NCI-H1930 (cell line): ENCODE measurements at places on chromosomes 2 and 18.
A peak's percentile ranks its signal among the peaks of the same experiment; 100 is the strongest.

DNA sequence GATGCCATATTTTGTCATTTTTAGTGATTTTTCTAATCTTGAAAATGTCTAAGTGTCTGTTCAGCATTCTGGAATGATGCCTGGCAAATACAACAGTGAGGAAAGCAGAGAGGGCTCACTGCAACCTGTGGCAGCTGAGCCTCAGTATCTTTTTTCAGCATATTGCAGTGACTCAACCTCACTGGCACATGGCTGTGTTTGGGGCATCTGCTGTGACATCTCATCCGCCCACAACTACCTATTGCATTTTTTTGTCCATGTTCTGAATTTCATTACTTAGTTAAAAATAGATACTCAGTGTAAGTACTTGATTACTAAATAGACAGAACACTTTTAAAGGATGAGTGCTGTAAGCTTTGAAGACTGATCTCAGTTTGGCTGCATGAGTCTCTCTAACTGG lies 10.7 kb downstream of the BABAM2 start:
- DNase-seq, result no peak

GRCh38 chr2:101063352-101064124 lies 61.4 kb downstream of the RPL31 start:
- DNase-seq, result no peak

GRCh38 chr18:55635439-55635838 lies 47.4 kb upstream of the TCF4 start:
- no peak for DNase-seq

DNA sequence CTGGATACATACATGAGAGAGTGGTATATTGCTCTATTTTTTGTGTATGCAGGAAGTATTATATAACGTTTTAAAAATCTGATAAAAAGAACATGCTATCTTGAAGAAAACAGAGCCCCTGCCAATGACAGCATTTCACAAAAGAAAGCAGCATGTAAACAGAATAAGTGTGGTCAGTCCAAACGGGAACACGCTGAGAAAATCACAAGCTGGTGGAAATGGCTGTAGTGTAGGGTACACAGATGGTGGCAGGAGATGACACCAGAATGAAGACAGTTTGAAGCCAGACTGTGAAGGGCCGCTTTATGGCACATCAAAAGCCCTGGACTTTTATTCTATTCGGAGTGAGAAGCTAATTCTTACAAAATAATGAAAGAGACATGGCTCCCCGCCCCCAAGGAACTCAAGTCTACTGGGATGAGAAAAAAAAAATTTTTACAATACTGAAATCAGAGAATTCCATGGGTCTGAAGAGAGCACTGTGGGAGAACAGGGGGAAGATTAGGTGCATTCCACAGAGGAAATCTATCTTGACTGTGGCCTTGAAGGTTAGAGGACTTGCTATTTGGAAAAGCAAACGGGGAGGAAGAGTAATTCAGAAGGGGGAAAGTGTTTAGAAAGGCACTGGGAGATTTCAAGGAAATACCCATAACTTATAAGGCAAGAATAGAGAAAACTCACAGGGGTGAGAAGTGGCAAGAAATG lies 217.7 kb upstream of the SMAD7 start:
- DNase-seq, result no peak

- DNase-seq, result no peak
These were observed 525.6 kb downstream of the MBD2 start for GRCh38 chr18:53698907-53699306.

DNA sequence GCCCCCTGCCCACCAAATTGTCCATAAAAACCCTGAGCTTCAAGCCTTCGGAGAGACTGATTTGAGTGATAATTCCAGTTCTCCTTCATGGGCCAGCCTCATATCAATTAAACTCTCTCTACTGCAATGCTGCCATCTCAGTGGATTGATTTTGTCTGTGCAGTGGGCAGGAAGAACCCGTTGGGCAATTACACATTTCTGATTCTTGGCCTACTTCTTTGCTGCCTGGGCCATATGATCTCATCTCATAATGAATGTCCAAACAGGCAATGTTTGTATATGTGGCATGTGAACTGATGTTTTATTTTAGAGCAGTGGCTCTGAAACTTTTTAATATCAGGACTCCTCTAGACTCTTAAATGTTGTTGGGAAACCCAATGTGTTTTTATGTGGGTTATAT lies 101.2 kb upstream of the SLC38A11 start:
- no peak for DNase-seq

DNA sequence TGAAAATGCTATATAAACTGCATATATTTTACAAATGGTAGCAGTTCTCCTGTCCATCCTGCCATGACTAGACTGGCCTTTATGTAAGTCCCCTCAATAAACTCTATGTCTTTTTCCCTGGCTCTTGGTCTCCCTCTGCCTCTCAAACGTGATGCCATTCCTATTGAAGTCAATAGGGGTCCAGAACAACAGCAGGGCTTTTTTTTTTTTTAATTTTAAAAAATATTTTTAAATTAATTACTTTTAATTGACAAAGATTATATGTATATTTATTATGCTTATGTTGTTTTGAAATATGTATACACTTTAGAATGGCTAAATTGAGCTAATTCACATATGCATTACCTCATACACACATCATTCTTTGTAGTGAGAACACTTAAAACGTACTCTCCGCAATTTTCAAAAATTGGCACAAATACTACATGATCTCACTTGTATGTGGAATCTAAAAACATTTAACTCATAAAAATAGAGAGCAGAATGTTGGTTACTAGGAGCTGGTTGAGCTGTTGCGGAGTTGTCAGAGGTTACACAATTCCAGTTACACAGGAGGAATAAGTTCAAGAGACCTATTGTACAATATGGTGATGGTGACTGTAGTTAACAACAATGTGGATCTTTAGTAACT lies 123.1 kb downstream of the LRRTM4 start:
- DNase-seq, result no peak

DNA sequence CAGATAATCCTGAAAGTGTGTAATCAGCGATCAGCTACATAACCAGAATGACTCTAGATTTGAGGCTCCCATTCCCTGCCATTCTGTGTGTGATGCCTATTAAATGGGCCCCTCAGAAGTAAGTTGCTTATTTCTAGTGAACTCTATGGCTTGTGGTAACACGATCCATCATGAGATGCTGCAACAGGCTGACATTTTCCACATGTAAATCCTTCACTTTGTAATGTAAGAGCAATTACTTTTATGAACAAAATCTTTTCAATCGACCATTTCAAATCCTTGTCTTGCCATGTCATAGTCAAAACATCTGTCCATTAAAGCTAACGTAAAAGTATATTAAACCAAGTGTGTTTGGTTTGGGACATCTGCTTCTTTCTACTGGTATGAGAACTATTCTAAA lies 175.9 kb upstream of the ETAA1 start:
- DNase-seq, result no peak

- no peak for DNase-seq
These were observed 212.5 kb downstream of the ZFP36L2 start for GRCh38 chr2:43013821-43014345.

DNA sequence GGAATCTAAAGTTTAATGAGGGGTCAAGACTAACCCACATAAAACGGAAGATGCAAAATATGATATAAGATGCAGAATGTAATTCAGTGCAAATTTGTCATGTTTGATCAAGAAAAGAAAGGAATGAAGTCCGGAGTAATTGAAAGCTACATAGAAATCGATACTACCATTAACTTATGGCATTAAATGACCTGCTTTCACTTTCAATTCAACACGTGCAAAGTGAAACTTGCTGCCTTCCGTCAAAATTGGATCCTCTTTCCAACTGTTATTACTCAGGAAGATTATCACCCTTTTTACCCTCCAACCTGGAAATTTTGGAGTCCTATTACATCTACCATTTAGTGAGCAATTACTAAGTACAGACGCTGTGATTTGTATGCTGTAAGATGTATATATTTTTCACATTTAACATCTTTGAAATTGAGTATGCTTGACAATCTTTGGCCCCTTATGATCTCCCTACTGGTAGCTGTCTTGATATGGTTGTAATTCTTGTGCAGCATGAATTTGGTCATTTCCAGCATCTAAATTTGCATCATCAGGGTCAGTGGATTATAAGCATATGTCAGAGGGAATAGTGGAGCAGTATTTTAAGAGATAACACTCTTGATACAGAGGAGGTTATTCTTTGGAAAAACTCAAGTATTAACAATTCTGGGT lies 18.6 kb downstream of the UNC80 start:
- no peak for DNase-seq

GRCh38 chr18:12271376-12272235 lies 17.4 kb downstream of the CIDEA start:
- DNase-seq, result peak; percentile 41

- no peak for DNase-seq
These were observed 5.1 kb upstream of the SMAD7 start for GRCh38 chr18:48955830-48956261.

GRCh38 chr2:60416221-60417008 lies 137.0 kb downstream of the BCL11A start:
- no peak for DNase-seq

- DNase-seq, result no peak
These were observed 139.3 kb downstream of the KLHL29 start for GRCh38 chr2:23524261-23524706.

GRCh38 chr2:209629597-209629996 lies 142.0 kb upstream of the UNC80 start:
- DNase-seq, result no peak

GRCh38 chr18:9982711-9983110 lies 68.9 kb downstream of the VAPA start:
- DNase-seq, result no peak

- no peak for DNase-seq
These were observed 58.0 kb downstream of the ZNF516 start for GRCh38 chr18:76437011-76437410.

GRCh38 chr2:9914384-9915065 lies 37.0 kb upstream of the GRHL1 start:
- no peak for DNase-seq

GRCh38 chr2:84158605-84159004 lies 300.5 kb downstream of the SUCLG1 start:
- no peak for DNase-seq

- no peak for DNase-seq
These were observed 31.9 kb upstream of the CEP68 start for GRCh38 chr2:65024149-65024829.

DNA sequence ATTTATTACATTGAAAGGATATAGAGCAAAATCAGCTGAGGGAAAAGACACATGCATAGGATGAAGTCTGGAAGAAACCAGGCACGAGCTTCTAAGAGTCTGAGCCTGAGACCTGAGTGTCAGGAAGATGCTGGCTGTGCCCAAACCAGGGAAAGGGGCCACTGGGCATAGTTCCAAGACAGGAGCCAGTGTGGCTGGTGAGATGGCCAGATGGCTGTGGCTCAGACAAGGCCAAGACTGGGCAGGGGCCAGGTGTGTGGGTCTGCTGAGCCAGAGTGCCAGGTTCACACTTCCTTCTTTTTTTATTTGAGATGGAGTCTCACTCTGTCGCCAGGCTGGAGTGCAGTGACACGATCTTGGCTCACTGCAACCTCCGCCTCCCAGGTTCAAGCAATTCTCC lies 95.5 kb upstream of the ATG16L1 start:
- DNase-seq, result no peak

GRCh38 chr2:20985062-20985461 lies 58.8 kb downstream of the APOB start:
- no peak for DNase-seq

DNA sequence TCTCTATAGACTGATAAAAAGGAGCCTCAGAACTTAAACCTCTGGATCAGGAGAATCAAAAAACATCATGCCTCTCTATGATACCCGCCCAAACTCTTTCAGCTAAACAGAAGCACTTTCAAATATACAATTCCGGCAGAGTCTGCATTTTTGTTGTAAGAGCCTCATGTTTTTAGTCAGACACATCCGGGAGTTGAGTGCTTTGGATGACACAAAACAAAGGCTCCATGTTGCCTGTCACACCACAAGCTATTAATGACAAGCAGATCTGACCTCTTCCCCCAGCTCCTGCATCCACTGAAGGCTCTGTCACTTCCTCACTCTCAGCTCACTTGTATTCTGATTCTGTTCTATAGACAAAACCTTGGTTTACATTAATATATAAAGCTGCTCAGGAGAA lies 33.2 kb downstream of the SLC38A11 start:
- DNase-seq, result no peak

- DNase-seq, result no peak
These were observed 136.9 kb downstream of the HDAC4 start for GRCh38 chr2:239263669-239264491.
